ENCODE measurements at places on chromosomes 1 and 21. TPM values are rescaled to one million over a fixed set of nuclear protein-coding genes. Genes with fewer than 3 reads are reported as not detected.

DIO1 gene
- not detected for total RNA-seq

MANEAL gene
- 0.57 TPM for total RNA-seq

TFF3 gene
- not detected for total RNA-seq

LCE1E gene
- total RNA-seq, result not detected

LPAR3 gene
- 16.0 TPM for total RNA-seq

GSTM1 gene
- total RNA-seq, result not detected

CELA3B gene
- not detected for total RNA-seq

KIF21B gene
- total RNA-seq, result 0.29 TPM

TDRD10 gene
- total RNA-seq, result not detected

KLHDC9 gene
- total RNA-seq, result 0.66 TPM

VTCN1 gene
- total RNA-seq, result not detected

SLC37A1 gene
- total RNA-seq, result 0.88 TPM

Data from placental pericyte (primary cell).